ENCODE measurements at places on chromosomes 6 and 20.

GRCh38 chr6:147267658-147268057 is 63.4 kb downstream of the STXBP5 start:
- DNase-seq = no peak

DNA sequence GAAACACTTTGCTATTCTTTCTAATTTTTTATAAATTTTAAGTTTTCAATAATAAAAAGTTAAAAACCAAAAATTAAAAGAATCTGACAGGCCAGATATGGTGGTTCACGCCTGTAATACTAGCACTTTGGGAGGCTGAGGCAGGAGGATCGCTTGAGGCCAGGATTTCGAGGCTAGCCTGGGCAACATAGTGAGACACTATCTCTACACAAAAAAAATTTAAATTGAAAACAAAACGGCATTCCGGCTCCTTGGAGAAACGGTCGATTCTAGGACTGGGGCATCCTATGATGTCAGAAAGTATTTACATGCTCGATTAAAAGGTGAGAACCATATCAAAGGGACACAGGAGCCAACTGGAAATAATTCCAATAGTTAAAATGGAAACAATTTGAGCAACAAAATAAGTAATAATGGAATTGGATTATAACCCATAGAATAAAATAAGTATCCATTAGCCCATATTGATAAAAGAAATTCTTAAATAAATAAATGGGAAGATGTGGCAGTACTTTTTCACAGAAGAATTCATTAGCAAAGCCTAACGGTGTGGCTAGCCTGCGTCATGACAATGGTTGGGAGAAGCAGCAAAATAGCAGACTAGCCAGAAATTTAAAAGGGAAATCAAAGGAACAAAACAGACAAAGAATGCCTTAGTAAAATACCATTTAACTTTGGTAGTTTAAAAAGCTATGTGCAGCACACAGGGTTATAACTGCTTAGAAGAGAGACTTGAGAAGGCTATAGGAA is 21.3 kb downstream of the HLA-E start:
- DNase-seq = no peak

GRCh38 chr6:18119236-18119635 is 3.2 kb downstream of the NHLRC1 start:
- no peak for DNase-seq

- DNase-seq = no peak
Measured at GRCh38 chr20:6421321-6422248, 298.8 kb upstream of the FERMT1 start.

DNA sequence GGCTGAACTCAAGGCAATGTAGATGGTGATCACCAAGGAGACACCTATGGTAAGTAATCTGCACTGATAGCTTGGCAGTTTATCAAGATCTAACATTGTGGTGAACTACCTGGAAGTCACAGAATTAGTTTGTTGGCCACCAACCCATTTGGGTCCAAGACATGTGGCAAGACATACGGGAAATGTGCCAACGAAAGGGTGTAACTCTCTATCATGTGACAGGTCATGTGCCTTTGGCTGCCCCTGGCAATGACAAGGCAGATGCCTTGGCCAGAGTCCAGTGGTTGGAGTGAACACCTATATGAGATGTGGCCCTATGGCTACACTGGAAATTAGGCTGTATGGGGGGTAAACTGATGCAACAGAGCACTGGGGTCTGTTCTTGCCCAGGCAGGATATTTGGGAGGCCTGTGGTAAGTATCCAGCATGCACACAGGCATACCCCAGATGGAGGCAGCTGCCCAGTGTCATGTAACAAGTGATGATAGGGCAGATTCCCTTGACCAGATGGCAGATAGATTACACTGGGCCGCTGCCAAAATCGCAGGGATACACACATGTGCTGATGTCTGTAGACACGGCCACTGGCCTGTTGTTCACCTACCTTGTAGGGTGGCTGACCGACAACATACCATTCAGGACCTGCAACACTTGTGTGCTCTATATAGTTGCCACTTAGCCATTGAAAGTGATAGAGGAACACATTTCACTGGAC is 35.5 kb upstream of the HSF2 start:
- no peak for DNase-seq

DNA sequence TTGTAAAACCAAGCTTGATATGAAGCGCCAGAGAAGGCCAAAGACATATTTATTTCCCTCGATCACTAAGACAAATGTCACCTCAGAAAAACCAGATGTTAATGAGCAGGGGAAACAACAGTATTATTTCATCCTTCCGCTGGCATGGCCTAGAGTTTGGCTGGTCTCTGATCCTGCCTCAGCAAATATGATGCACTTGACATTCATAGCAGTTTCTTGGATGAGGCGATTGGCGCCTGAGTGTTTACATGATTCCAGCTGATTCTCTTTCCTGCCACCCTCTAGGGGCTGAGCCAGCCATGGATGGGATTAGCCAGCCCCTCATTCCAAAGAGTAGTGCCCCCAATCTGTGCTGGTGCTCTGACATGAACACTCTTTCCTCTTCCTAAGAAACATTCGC is 67.9 kb downstream of the STMND1 start:
- DNase-seq = no peak

GRCh38 chr6:46629691-46630090 is 22.9 kb downstream of the CYP39A1 start:
- no peak for DNase-seq

GRCh38 chr6:25387483-25387882 is 108.3 kb downstream of the CARMIL1 start:
- DNase-seq = no peak

- no peak for DNase-seq
Measured at GRCh38 chr6:151647976-151648639, 154.3 kb downstream of the CCDC170 start.

GRCh38 chr6:81725127-81725526 is 27.4 kb downstream of the TENT5A start:
- no peak for DNase-seq
